ENCODE measurements at places on chromosomes 13 and 19.
A peak's percentile ranks its signal among the peaks of the same experiment; 100 is the strongest.

DNA sequence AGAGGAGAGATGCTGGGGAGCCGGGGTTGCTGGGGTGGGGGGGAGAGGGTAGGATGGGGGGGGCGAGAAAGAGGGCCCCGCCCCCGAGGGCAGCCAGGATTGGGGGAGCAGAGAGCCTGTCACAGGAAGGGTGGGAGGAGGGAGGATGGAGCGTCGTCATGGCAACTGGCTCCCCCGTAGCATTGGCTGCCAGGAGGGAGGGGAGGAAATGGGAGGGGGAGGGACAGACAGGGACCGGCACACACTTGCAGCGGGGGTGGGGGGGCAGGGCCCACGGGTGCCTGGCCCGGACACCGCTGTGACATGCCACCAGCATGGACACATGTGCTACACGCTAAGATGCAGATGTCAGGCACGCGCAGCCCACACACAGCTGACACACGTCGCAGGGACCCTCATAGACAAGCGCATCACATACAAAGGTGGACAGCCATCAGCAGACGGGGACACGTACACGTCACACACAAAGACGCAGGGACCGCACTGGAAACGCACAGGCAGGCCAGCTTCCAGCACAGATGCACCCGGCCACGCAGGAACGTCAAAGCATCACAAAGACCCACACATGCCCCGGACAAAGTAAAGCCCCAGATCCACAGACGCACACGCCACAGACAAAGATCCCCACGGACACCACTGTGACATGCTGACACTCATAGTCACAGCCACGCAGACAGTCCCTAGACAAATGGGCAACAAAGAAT, at the start of gene LMTK3:
LMTK3 (minus strand) TSS at position 36 of the 704 bp plus-strand sequence. CDS start 259 bp downstream, outside the sequence.
- H3K27me3 ChIP-seq: peaks cover 59% of the 10 kb centered on the region
- no peaks in the 10 kb centered on the region for H3K36me3 ChIP-seq

DNA sequence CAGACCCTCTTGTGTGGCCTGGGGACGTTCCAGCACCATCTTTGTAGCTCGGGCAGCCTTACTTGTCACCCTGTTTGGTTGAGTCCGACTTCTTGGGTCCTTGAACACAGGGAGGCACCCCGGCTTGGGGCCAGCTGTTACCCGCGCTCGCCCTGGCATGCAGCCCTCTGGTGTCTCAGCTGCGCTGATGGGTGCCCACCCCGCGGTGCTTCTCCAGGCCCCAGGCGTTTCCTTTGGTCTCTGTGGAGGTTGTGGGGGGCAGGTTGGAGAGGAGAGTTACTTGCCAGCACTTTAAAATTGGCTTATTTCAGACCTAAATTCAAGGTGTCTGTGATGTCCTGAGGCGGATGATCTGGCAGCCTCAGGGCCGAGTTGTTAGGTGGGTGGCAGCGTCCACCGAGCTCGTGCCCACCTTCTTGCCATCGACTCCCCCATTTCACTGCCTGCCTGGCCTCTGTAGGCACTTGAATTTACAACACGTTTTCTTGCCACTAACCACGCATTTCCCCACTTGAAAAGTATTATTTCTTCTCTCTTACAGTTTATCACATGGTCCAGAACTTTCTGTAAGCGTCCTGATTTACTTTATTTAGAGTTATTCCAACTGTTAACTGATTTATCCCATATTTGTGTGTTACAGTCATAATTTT, 16.9 kb downstream of the UBAC2 start:
- H3K27ac ChIP-seq: no peak overlapping the region
- peaks cover 2% of the 10 kb centered on the region for H3K36me3 ChIP-seq
- H3K4me3 ChIP-seq: no peak overlapping the region
- no peak for DNase-seq

- peak overlapping the region; percentile 70 for H3K4me3 ChIP-seq
- H3K27ac ChIP-seq: peak overlapping the region; percentile 100
- peak; percentile 67 for DNase-seq
- peaks cover 3% of the 10 kb centered on the region for H3K36me3 ChIP-seq
- H3K4me1 ChIP-seq: peaks cover 12% of the 10 kb centered on the region
Measured at GRCh38 chr13:110713981-110714796, 689 bp downstream of the ING1 start.

DNA sequence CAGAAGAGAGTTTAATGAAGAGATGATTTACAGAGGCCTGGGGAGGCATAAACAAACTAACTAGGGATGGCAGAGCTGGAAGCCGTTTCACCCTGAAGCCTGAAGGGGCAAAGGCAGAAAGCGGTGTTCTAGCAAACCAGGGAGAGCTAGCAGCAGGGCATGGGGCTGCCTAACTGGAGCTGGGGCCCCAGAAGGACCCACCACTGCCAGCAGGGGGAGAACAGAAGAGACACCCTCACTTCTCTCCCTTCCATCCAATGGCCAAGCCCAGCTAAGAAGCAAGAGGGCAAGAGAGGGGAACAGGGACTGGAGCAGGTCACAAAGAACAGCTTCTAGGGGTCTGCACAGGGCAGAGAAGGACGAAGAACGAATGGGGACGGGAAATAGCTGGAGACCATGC, 195.5 kb downstream of the KATNAL1 start:
- no peaks in the 10 kb centered on the region for H3K36me3 ChIP-seq
- peaks cover 10% of the 10 kb centered on the region for H3K27me3 ChIP-seq
- H3K4me1 ChIP-seq: peaks cover 19% of the 10 kb centered on the region
- H3K4me3 ChIP-seq: no peak overlapping the region

DNA sequence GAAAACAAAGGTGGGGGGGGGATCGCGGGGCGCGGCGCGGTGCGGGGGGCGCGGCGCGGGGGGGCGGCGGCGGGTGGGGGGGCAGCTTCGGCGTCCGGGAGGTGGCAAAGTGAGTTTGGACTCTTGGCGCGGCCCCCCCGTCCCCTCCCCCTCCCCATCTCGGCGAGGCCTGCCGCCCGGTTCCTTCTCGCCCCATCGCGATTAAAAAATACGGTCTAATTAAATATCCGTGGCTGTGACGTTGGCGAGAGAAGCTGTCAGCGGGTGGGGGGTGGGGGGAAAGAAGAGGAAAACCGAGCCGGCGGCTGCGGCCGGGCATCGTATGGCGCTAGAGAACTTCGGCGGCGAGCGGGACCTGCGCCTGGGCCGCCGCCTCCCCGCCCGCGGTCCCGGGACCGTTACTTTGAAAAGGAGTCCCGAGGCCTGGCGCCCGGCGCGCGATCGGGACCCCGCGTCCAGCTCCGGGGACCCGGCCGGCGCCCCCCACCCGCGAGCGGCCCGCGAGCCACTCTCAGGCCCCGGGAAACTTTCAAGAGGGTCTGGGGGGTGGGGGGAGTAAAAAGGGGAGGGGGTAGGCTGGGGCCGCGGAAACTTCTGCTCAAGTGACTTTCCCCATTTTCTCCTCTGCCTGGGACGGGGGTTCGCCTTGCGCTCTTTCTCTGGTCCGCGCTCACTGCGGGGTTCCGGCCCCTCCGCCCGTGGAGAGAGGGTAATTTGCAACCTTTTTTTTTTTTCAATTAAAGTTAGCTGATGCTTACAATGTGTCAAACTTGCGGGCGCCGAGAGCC, 146.3 kb upstream of the ZNF536 start:
- peak; percentile 20 for DNase-seq
- peaks cover 22% of the 10 kb centered on the region for H3K4me1 ChIP-seq
- no peaks in the 10 kb centered on the region for H3K36me3 ChIP-seq
- H3K27me3 ChIP-seq: peaks cover 74% of the 10 kb centered on the region
- H3K27ac ChIP-seq: no peak overlapping the region

- H3K4me1 ChIP-seq: peaks cover 42% of the 10 kb centered on the region
- H3K36me3 ChIP-seq: peaks cover 89% of the 10 kb centered on the region
- no peak overlapping the region for H3K27ac ChIP-seq
- DNase-seq: no peak
Measured at GRCh38 chr19:11038511-11038910, 50.8 kb upstream of the LDLR start.

DNA sequence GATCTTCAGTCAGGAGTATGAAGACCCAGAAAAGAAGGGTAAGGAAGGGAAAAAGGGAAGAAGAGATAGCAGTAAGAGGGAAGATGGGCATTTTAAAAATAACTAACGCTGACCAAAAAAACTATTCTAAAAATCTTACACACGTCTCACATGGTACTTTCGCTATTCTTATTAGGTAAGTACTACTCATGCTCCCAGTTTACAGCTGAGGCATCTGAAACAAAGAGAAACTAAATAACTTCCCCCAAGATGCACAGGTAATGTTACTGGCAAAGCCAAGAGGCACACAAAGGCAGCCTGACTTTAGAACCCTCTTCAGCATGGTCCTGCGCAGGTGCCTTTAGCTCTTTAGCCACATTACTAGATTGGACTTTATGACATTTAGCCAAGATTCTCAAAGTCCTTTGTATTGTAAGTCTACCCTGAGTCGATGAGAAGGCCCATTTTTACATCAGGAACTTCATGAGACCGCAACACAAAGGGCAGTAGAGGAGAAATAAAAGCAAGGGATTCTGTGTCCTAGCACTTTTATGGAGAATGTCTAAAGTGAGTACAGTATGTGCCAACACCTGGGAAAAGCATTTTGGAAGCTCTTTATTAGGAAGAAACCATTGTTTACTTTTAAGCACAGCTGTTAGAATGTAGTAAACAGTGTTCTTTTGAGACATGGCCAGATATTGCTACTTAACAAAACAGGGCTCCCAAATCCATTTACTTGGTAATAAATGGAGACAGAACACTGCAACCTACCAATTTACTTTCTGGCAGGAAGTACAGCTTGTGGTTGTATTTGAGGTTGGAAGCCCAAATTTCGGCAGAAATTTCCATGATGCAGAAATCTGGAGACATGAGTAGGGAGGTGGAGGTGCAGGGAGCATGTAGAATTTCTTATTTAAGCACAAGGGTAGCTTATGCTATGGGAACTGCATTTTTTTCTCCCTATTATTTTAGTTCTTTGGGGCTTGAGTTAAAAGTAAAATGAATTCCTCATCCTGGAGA, 250.7 kb downstream of the KCTD12 start:
- no peak overlapping the region for H3K4me3 ChIP-seq
- no peaks in the 10 kb centered on the region for H3K36me3 ChIP-seq
- H3K27ac ChIP-seq: peak overlapping the region; percentile 25

DNA sequence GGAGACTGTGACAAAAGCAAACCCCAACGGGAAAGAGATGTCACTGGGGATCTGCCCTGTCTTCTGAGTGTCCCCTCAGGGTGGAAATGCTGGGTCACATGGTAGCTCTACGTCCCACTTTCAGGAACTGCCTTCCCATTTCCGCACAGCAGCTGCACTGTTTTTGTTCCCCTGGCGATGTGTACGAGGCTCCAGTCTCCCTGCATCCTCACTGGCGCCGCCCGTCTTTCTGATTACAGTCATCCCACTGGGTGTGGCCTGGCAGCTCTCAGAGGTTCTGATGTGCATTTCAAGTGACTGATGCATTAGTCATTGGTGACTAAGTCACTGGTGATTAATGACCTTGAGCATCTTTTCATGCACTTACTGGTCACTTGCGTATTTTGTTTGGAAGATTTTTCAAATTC, 21.2 kb downstream of the PCID2 start:
- H3K27ac ChIP-seq: no peak overlapping the region
- no peaks in the 10 kb centered on the region for H3K4me1 ChIP-seq
- H3K27me3 ChIP-seq: no peaks in the 10 kb centered on the region
- no peak overlapping the region for H3K4me3 ChIP-seq
- peak; percentile 20 for DNase-seq

- H3K4me3 ChIP-seq: no peak overlapping the region
- no peaks in the 10 kb centered on the region for H3K27me3 ChIP-seq
- no peak overlapping the region for H3K27ac ChIP-seq
- H3K36me3 ChIP-seq: peaks cover 50% of the 10 kb centered on the region
- H3K4me1 ChIP-seq: peaks cover 6% of the 10 kb centered on the region
Measured at GRCh38 chr19:57615346-57615745, 1.3 kb downstream of the ZNF134 start.

GRCh38 chr13:33744589-33745369, 73.2 kb upstream of the RFC3 start:
- no peak overlapping the region for H3K4me3 ChIP-seq
- no peaks in the 10 kb centered on the region for H3K4me1 ChIP-seq
- no peaks in the 10 kb centered on the region for H3K36me3 ChIP-seq
- no peaks in the 10 kb centered on the region for H3K27me3 ChIP-seq

DNA sequence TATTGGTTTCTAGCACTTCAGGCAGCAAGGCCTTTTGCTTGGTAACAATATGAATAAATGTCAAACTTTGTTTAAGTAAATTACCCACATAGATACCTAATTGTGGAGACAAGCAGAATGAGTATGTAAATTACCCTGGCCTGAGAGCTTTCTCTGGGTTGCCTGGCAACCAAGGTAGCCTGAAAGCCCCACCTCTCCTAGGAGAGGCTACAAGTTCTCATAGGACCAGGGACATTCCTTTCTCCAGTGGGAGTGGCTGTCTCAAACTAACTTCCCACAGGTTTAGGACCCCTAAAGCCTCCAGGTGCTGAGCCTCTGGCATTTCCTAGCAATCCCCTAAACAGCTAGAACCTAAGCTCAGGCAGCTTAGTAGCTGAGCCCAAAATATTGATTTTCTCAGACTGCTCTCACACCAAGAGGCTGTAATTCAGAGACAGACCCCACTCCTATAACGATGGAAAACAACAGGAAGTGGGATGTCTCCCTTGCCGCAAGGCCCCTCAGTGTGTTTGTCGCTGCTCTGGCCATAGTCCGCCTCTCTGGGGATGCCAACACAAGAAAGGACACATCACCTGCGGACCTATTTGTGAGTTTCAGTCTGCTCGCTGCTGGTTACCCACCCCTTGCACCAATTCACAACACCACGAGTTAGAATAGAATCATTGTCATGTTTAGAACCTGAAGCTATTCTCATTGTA, 207.3 kb downstream of the DLEU7 start:
- no peaks in the 10 kb centered on the region for H3K27me3 ChIP-seq
- H3K36me3 ChIP-seq: no peaks in the 10 kb centered on the region
- DNase-seq: no peak
- peaks cover 3% of the 10 kb centered on the region for H3K4me1 ChIP-seq
- no peak overlapping the region for H3K27ac ChIP-seq
- no peak overlapping the region for H3K4me3 ChIP-seq

DNA sequence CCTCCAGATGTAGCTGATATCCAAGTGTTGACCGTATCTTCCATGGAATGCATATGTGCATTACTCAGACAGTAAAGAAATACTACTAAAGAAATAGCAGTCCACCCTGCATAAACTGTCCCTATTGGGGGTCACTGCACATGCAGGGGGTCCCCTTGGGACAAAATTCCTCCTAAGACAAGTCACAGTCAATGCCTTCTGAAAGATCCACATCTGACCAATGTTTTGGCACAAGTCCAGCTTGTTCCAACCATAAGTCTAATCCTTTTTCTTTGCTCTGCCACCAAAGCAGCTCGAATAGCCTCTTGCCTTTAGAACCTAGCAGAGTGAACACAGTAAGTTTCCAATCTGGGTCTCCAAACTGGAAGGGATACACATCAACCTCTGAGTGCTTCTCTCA, 87.9 kb downstream of the DIAPH3 start:
- peak; percentile 16 for DNase-seq
- no peaks in the 10 kb centered on the region for H3K27me3 ChIP-seq
- H3K27ac ChIP-seq: no peak overlapping the region
